A549 treated with Hydrocortisone at 1 μM for 4 hours (cell line): ENCODE measurements at places on chromosomes 2 and 18. TPM values are rescaled to one million over a fixed set of nuclear protein-coding genes. Genes with fewer than 3 reads are reported as not detected.

Gene LIMS3
- not detected in 5 replicates for total RNA-seq

Gene ADGRF3
- 0.06 to 0.29 TPM (median 0.15 TPM) in 5 replicates for total RNA-seq

Gene CCDC85A
- 0.29 to 0.33 TPM (median 0.32 TPM) in 5 replicates for total RNA-seq

Gene GKN1
- total RNA-seq: 0.37 to 0.94 TPM (median 0.48 TPM) in 5 replicates

Gene SIX3
- 1.9 to 2.9 TPM (median 2.8 TPM) in 5 replicates for total RNA-seq

Gene KIF5C
- 0.21 to 0.46 TPM (median 0.32 TPM) in 5 replicates for total RNA-seq

Gene DYNAP
- total RNA-seq: not detected in 5 replicates

Gene CAPN13
- 0.03 to 0.05 TPM in 2 of 5 replicates, not detected in the others for total RNA-seq

Gene INO80B
- total RNA-seq: 44.8 to 56.4 TPM (median 51.5 TPM) in 5 replicates

Gene VWA3B
- total RNA-seq: 0.15 to 0.29 TPM (median 0.26 TPM) in 3 of 5 replicates, not detected in the others

Gene SNED1
- total RNA-seq: 0.47 to 1.2 TPM (median 0.83 TPM) in 5 replicates

Gene RANBP2
- 18.3 to 36.2 TPM (median 24.1 TPM) in 5 replicates for total RNA-seq

Gene SCYGR4
- total RNA-seq: not detected in 5 replicates

Gene CCL20
- total RNA-seq: 3.4 to 7.8 TPM (median 6.1 TPM) in 5 replicates

Gene RAX
- total RNA-seq: 0.05 TPM in 1 of 5 replicates, not detected in the others

Gene MYO5B
- total RNA-seq: 7.3 to 9.2 TPM (median 8.4 TPM) in 5 replicates

Gene UGT1A9
- total RNA-seq: 3.6 to 6.4 TPM (median 4.2 TPM) in 5 replicates

Gene MRPL30
- total RNA-seq: 30.0 to 55.8 TPM (median 32.2 TPM) in 5 replicates

Gene KLHL41
- total RNA-seq: 0.13 to 0.31 TPM (median 0.18 TPM) in 5 replicates

Gene RGPD6
- total RNA-seq: 5.6 to 14.7 TPM (median 10.3 TPM) in 5 replicates

Gene BMP10
- not detected in 5 replicates for total RNA-seq

Gene TMEM247
- total RNA-seq: not detected in 5 replicates

Gene ATL2
- 43.3 to 82.0 TPM (median 53.2 TPM) in 5 replicates for total RNA-seq

Gene REG1A
- not detected in 5 replicates for total RNA-seq

Gene C18orf32
- total RNA-seq: 16.4 to 25.3 TPM (median 20.1 TPM) in 5 replicates

Gene VWC2L
- total RNA-seq: not detected in 5 replicates

Gene IGFBP2
- total RNA-seq: 64.8 to 96.2 TPM (median 86.6 TPM) in 5 replicates

Gene ALPI
- total RNA-seq: 0.05 TPM in 2 of 5 replicates, not detected in the others

Gene G6PC2
- total RNA-seq: not detected in 5 replicates

Gene SERPINB12
- total RNA-seq: not detected in 5 replicates

Gene KCNK3
- total RNA-seq: 0.37 to 0.95 TPM (median 0.84 TPM) in 5 replicates

Gene ADCYAP1
- not detected in 5 replicates for total RNA-seq

Gene KCNS3
- 1.0 to 1.7 TPM (median 1.2 TPM) in 5 replicates for total RNA-seq

Gene PJVK
- total RNA-seq: 1.5 to 2.2 TPM (median 1.5 TPM) in 5 replicates

Gene RAB27B
- total RNA-seq: 10.7 to 18.2 TPM (median 11.1 TPM) in 5 replicates

Gene ACMSD
- not detected in 5 replicates for total RNA-seq

Gene AMER3
- not detected in 5 replicates for total RNA-seq

Gene SMYD1
- not detected in 5 replicates for total RNA-seq

Gene ZNF385B
- total RNA-seq: 0.21 to 0.22 TPM in 2 of 5 replicates, not detected in the others

Gene ATP8B1
- total RNA-seq: 6.0 to 8.9 TPM (median 6.8 TPM) in 5 replicates

Gene IL1R1
- total RNA-seq: 35.7 to 54.7 TPM (median 43.7 TPM) in 5 replicates

Gene TRIM43
- 0.07 to 0.15 TPM (median 0.08 TPM) in 3 of 5 replicates, not detected in the others for total RNA-seq

Gene ALK
- total RNA-seq: 0.02 TPM in 1 of 5 replicates, not detected in the others

Gene CCDC68
- total RNA-seq: 3.6 to 6.3 TPM (median 4.7 TPM) in 5 replicates

Gene TWIST2
- 8.2 to 17.0 TPM (median 14.9 TPM) in 5 replicates for total RNA-seq

Gene GKN2
- total RNA-seq: 1.8 to 3.1 TPM (median 2.5 TPM) in 5 replicates

Gene POTEJ
- total RNA-seq: not detected in 5 replicates
